ENCODE measurements at places on chromosomes 4 and X.

GRCh38 chrX:40326186-40326965, 228.6 kb upstream of the BCOR start:
- DNase-seq, result no peak

- DNase-seq, result peak; percentile 45
Observed at GRCh38 chr4:182843808-182844325, 73.3 kb downstream of the DCTD start.

GRCh38 chr4:145644699-145645098, 25.5 kb downstream of the MMAA start:
- no peak for DNase-seq

GRCh38 chrX:42495139-42495538, 282.8 kb downstream of the PPP1R2C start:
- peak; percentile 70 for DNase-seq

DNA sequence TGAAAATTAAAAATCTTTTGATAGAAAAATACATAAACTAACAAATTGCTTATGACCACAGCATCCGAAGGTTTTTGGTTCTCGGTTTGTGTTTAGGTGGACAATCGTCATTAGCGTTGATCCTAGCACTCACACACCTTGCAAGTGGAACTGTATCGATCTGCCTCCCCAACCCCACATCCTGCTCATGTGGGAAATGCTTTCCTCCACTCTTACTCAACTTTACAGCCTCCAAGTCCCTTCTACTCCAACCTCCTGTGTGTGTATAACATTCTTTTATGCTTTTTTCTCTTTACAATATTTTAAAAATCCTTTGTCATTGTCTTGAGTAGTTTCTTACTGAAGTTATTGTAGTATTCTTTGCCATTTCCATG, 15.6 kb upstream of the TMEM131L start:
- DNase-seq, result no peak

GRCh38 chr4:8747467-8748235, 124.0 kb downstream of the HMX1 start:
- no peak for DNase-seq

GRCh38 chrX:20974326-20974725, 399.9 kb upstream of the CNKSR2 start:
- DNase-seq, result no peak

GRCh38 chrX:27995611-27996010, 14.4 kb upstream of the DCAF8L1 start:
- no peak for DNase-seq

- no peak for DNase-seq
Observed at GRCh38 chrX:13285693-13286092, 34.2 kb downstream of the ATXN3L start.

GRCh38 chrX:24498181-24498580, 33.1 kb downstream of the PDK3 start:
- no peak for DNase-seq

DNA sequence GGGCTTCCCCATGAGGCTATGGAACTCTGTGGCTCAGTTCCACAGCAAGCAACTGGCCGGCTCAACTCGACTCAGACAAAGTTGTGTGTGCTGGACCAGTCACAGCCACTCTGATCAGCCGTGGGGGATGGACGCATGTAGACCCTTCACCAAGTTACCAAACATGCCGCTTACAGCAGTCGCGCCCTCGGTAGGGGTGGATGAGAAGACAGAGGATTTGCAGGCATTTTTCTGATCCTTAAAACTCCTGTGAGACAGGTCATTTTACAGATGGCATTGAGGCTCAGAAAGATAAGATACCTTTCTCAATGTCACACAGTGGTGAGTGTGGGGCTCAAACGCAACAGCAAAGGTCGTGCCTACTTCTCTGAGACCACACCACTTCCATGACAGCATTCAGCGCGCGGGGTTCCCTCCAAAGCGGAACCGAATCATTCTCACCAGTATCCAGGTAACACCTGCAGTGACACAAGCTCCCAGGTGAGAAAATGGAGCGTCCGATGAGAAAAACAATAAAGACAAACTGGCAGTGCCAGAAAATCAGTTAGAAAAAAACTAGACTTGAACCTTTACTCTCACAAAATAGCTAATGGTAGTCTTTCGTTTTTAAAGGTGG, 83.6 kb downstream of the RELL1 start:
- DNase-seq, result no peak

DNA sequence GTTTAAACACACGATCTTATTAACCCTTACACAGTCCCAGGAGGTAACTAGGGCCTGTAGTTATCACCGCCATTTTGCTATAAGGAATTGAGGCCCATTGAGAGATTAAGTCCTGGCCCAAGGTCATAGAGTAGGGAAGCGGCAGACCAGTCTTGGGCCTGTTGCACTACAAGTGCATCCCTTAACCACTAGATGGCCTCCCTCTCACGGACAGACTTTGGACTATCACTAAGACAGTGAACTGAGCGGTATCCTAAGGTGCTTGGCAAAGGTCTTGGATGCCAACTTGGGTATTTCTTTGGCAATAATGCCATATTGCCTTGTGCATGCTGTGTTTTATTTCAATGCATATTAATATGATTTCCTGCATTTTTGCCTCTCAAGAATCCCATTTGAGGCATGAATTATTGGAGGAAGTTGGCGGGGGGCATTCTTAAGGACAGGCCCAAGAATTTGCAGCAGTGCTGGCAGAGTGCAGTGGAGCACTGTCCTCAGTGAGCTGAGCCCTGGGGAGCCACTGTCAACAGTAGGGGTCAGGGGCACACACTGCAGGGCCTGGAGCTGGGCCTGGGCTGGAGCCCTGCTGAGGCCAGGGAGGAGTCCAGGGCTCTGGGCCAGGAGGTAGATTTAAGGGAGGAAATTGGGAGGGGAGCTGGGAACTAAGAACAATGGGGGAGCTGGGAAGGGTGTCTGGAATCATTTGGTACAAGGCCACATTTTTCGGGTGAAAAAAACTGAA, 147.4 kb downstream of the SMIM20 start:
- no peak for DNase-seq

- DNase-seq, result no peak
Observed at GRCh38 chr4:57187246-57187645, 77.1 kb upstream of the IGFBP7 start.

- no peak for DNase-seq
Observed at GRCh38 chr4:118825799-118826198, 10.1 kb downstream of the SEC24D start.

- no peak for DNase-seq
Observed at GRCh38 chrX:99798936-99799335, 611.1 kb downstream of the PCDH19 start.

- no peak for DNase-seq
Observed at GRCh38 chrX:129108936-129109335, 414.4 kb downstream of the SMARCA1 start.

DNA sequence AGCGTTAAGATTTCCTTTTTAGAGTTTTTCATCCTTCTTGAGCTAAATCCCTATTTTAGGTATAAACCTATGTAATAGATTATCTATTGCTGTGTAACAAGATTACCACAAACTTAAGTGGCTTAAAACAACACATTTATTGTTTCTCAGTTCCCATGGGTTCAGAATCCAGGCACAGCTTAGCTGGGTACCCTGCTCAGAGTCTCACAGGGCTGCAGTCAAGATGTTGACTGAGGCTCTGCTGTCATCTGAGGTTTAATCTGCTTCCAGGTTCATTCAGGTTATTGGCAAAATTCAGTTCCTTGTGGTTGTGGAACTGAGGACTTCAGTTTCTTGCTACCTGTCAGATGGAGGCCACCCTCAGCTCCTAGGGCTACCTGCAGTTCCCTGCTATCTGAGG, 60.9 kb downstream of the GK start:
- no peak for DNase-seq

DNA sequence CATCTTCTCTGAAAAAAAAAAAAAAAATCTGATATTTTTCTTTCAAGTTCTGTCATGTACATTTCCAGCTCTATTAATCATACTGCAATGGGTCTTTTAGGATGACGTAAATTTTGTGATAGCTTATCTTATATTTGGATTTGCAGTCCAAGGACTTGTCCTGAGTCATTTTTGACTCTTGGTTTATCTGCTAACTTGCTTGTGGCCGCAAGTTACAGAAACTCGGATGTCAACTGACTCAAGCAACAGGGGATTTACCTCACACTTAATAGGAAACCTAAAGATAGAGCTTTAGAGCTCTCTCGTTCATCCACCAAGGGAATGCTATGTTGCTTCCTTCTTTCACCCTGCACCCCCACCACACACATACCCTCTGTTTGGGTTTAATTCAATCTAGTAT, 1433.8 kb upstream of the TENM3 start:
- no peak for DNase-seq

Measured in NCI-H345 (cell line).